ENCODE measurements at places on chromosomes 2 and 18. TPM values are rescaled to one million over a fixed set of nuclear protein-coding genes. Genes with fewer than 3 reads are reported as not detected.

Gene TMEM37
- total RNA-seq: 6.0 TPM

DNA sequence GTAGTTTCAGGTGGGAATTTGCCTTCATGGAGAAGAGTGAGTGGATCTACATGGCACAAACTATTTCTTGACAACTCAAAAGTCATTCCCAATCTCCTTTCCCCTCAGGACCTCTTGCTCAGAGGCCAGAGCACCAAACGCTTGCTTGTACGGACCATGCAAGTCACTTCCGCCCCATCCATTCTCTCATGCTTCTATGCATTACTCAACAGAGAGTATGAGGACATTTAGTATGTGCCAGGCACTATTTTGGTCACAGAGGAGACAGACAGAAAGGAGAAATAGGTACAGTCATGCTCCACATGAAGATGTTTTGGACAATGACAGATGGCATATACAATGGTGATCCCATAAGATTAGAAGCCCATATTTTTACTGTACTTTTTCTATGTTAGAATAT is 117.5 kb downstream of the ACTR3 start:
- no peak for ATAC-seq

DNA sequence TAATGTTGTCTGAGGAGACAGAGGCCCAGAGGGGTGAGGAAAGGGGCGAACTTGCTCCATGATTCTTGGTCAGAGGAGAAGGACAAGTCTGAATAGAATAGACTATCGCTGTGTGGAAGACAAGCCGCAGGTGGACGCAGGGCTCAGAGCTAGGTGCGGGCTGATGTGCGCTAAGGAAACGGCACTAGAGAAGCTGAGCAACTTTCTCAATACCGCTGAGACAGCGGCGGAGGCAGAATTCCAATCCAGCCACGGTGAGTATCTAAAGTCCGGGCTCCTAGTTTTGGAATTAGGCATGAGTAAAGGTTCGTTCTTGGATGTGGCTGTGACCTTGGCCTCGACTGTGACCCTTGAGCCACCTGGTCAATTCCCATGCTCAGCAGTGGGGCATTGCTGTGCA is 47.8 kb downstream of the CAPN13 start:
- no peak for ATAC-seq

GRCh38 chr2:101698844-101699754 is 1.6 kb downstream of the MAP4K4 start:
- peak; percentile 65 for ATAC-seq

DNA sequence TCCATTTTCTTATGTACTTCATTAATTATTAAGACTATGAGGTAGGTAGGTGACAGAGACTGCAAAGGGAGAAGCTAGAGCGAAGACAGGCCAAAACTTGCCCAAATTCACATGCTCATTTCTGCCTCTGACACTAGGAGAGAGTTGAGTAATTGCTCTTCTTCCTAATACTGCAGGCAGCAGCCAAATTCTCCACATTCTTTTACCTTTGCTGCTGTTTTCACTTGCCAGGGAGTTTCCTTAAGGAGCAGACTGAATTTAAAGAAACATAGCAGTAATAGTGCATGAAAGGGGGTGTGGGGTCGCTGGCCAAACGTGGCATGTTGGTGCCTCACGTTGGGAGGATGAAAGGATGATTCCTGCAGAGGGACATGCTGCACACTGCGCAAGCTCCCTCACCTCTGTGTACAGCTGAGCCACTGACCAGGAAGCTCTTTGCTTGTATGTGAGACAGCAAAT is 12.3 kb downstream of the CRIM1 start:
- peak; percentile 90 for ATAC-seq

DNA sequence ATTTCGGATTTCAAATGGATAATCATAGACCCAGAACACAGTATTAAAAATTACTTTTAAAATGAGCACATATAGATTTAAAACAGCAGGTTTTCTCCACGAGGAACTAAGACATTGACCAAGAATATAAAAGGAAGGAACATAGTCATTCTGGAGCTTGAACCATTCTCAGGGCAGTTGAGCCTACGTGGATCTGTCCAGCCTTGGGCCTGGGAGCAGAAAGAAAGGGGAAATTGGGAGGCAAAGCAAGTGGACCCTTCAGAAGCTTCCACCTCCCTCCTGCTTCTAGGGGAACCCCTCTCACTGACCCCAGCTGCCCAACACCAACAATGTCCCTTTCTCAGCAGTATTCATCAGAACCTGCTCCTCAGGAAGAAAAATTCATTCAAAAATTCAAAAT is 31.4 kb upstream of the TTC39C start:
- ATAC-seq: no peak

DNA sequence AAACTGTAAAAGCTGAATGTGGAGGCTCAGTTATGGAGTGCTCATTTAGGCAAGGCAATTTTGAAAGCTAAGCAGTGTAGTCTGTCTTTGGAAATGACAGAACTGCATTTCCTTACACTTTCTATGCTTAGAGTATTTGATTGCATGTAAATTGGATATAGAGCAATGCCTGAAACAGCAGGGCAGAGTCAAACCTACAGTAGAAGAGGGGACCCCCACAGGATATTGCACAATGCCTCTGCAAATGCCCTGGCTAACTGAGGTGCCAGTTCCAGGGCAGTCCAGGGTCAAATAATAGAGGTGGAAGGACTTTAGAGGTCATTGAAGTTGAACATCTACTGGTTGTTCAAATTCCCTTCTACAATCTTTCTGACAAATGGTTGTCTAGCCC is 2.2 kb downstream of the TMEM178A start:
- no peak for ATAC-seq

DNA sequence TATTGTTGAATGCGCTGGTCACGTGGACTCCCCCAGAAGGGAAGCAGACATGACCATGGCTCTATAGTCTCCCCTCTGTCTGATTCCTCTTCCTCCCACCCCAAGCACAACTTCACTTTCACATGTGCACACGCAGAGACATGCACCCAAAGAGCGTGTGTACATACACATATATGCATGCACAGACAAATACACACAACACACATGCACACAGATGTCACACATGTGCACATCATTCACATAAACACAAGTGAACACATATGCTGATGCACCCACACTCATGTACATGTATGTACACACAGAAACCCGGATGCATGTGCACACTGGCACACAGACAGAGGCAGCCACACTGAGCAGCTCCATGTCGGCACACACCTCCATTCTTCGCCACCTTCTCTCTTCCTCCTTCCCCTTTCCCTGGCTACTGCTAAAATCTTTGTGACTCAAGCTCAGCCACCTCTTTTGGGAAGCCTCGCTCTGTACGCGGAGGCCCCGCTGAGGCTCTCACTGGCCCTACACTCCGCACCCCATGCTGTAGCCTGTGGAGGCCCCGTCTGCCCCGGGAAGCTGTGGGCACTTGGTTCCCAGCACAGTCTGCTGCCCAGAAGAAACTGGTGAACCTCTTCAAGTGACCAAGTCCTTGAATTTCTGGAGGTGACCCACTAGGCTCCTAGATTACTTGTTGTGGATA is 101.6 kb upstream of the TEX51 start:
- ATAC-seq: no peak

- no peak for ATAC-seq
Observed at GRCh38 chr18:74242438-74243096, 49.2 kb downstream of the CYB5A start.

- ATAC-seq: no peak
Observed at GRCh38 chr2:128684523-128684922, 365.9 kb upstream of the HS6ST1 start.

- ATAC-seq: no peak
Observed at GRCh38 chr18:13597068-13597467, 129.3 kb downstream of the FAM210A start.

DNA sequence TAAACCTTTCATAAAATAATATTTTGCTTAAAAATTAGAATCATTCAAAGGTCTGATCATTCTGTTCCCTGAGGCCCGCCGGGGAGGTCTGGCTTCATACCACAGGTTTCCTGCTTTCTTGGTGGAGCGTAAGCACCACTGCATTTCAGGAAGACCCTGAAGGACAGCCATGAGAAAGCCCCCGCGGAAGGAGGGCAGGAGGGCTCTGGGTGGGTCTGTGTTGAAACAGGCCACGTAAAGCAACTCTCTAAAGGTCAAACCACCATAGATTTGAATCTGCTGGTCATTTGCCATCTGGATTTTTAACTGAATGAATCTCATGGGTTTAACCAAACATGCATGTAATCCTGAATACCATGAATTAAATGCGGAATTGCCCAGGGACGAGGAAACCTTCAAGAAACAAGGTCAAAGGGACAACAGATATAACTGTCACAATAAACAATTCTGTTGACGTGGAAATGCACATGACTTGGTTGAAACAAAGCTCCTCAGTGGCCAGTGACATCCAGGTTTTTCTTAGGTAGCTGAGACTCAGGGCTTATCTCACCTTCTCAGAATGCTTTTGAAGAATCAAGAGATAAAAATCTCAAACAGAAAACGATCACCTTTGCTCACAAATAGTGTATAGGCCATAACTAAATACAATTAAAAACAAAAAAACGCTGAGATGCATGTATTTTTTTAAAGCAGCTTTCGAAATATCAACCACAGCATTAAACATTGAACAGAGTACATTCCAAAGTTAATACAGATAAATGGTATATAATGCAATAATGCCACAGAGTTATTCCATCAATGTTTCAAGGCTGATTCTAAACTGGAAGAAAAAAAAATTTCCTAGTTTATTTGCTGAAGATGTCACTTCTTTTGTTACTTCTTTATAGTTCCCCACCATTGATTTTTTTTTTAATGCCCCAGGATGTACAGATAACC is 193.2 kb downstream of the BCL2 start:
- no peak for ATAC-seq

Gene AGXT
- not detected for total RNA-seq

DNA sequence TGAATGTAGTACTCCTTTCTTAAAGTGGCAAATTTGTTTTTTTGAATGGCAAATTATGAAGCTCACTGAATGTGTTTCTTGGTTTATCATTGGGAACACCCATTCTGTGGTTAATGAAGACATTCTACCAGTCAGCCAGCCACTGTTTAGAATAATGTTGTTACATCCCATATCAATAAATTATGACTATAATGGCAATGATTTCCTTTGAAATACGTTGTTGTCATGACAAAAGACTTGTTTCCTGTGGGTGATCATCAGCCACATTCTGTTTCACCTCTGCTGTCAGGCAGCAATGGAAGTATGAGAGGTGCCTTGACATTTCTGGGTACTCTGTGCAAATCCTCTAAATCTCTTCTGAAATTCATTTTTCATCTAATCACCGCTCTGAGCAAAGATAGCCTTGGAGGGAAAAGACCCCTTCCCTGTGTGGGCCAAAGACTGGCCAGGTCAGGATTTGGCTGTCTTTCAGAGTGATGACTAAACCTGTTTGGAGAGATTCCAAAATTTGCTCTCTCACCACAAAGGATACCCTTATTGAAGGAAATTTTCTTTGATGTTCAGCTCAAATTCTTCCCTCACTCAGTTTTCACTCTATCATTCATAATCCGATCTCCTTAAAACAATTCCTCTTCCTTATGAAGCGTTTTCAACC is 869.2 kb downstream of the BCL11A start:
- no peak for ATAC-seq

Gene RAD51AP2
- 0.16 TPM for total RNA-seq

DNA sequence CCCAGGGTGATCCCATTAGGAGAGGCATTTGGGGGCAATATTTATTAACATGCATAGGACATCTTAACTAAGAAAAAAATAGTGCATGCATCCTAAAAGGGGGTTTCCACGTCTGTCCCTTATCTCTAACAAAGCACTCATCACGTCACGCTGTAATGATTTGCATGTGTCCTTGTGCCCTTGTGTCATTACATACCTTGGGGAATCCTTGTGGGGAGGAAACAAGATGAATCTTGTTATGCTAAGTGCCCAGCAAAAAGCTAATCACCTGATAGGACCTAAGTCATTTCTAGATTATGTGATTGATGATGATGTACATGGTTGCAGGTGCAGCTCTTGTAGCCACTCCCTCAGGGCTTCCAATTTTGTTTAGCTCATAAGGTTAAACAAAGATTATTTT is 250.9 kb downstream of the FBXO15 start:
- ATAC-seq: no peak

Gene POTEE
- 0.12 TPM for total RNA-seq

DNA sequence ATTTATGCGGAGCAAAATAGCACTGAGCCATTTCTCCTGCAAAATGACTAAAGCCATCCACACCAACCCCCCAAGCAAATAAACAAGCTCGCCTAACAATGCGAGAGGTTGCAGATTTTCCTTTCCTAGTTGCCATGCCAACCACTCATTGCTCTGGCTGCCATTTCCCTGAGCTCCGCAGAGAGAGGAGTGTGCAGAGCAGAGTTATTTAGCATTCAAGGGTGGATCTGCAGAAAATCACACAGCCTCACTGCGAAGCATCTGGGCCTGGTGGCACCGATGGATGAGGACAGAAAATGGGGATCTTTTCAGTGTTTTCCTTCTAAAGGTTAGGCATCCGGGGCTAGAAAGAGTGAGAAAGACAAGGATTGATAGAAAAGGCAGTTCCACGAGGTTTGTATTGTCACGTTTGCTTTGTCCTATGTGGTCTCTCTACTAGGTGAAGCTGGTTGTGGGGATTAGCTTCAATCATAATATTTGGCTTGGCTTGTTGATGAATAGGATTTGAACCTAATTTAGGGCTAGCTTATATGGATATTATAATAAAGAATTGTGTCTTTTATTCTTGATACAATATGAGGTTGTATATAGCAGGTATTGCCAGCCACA is 110.2 kb upstream of the UNC80 start:
- no peak for ATAC-seq

- no peak for ATAC-seq
Observed at GRCh38 chr18:63617049-63617914, 26.8 kb downstream of the SERPINB4 start.

DNA sequence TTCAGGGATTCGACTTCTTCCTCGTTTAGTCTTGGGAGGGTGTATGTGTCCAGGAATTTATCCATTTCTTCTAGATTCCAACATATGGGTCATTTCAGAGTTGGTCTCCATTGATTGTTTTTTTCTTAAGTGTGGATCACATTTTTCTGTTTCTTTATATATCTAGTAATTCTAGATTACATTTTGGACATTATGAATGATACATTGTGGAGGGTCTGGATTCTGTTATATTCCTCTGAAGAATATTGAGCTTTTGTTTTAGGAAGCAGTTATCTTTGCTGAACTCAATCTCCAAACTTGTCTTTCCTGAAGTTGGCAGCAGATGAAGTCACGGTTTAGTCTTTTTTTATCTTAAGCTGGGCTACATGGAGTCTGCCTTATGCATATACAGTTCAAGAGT is 9.3 kb downstream of the FAM228B start:
- ATAC-seq: no peak
